T-helper 2 cell (primary cell): ENCODE measurements at places on chromosomes 3 and 15.

DNA sequence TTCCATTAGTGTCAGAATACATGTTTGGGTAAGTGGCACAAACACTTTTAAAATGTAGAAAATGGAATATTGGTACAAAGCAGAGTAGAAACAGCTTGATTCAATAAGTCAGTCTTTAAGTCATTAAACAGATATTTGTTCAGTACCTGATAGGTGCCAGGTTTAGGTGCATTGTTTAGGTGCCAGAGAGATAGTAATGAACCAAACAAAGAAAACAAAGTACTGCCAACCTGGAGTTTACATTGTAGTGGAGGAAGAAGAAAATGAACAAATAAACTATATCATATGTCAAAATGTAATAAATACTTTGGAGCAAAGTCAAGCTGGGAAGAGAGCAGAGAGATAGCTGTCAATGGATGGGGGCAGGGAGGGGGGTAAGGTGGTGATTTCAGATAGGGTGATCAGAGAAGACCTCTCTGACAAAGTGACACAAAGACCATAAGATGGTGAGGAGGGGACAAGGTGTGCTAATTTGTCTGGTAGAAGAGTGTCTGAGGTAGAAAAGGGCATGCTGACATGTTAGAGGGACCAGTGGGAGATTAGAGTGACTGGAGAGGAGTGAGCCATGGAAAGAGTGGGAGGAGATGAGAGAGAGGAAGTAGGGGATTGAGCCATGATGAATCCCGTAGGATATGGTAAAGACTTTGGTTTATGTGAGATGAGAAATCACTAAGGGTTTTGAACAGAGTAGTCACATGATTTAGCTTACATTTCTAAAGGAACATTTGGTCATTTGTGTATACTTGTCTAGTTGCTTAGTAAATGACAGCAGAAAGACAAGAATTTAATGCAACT is 128.2 kb downstream of the UBE2E2 start:
- no peak for DNase-seq

GRCh38 chr15:55894399-55894965 is 98.9 kb downstream of the NEDD4 start:
- DNase-seq: no peak

DNA sequence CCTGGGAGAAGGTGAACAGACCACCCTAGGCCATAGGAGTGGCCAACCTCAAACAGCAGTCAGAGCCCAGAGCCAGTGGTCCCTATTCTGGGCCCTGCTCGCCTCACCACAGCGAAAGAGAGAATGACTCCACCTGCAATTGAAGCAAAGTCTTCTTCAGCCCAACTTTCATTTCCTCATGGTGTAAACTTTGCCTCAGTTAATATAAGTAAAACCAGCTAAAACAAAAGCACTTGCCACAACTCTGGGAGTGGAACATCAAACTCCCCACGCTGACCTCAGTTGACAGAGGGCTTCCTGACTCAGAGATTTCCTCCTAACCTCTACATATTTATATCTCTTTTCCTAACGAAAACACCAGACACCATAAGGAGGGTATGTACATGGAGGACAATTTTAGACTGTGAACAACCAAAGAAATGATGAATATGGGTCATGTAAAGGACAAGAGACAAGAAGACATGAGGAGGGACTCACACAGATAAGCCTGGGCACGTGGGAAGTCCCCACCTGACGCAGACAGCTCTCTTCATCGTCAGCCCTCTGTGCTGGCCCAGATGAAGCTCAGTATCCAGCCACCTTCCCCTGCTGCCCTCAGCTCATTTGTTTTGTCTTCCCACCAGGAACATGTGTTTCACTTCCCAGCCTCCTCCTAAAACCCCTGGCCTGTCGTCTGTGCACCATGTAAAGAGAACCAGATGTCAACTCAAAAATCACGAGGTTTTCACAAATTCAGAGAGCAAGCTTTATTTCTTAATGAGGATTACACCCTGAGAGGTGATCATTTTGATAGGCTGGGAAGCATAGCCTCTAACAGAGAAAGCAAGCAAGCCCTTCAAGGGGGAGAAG is 140.9 kb downstream of the KCNMB2 start:
- DNase-seq: no peak

DNA sequence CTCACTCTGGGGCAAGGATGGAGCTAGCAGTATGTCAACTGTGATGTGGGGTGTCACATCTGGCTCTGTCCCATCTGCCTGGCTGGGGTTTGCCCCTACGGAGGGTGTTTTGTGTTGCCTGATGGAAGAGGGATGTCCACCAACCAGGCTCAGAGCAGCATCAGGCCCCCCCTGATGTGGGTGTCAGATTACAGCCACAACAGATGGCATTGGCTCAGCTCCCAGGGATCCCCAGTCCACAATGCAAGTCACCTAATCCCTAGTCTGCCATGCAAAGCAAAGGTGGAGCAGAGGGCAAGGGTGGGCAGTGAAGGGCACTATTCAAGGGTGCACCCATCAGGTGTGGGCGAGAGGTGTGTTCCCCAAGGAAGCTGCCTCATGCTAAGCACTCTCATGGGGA is 48.9 kb upstream of the AMOTL2 start:
- no peak for DNase-seq

GRCh38 chr15:96974761-96975160 is 644.3 kb downstream of the NR2F2 start:
- DNase-seq: no peak

DNA sequence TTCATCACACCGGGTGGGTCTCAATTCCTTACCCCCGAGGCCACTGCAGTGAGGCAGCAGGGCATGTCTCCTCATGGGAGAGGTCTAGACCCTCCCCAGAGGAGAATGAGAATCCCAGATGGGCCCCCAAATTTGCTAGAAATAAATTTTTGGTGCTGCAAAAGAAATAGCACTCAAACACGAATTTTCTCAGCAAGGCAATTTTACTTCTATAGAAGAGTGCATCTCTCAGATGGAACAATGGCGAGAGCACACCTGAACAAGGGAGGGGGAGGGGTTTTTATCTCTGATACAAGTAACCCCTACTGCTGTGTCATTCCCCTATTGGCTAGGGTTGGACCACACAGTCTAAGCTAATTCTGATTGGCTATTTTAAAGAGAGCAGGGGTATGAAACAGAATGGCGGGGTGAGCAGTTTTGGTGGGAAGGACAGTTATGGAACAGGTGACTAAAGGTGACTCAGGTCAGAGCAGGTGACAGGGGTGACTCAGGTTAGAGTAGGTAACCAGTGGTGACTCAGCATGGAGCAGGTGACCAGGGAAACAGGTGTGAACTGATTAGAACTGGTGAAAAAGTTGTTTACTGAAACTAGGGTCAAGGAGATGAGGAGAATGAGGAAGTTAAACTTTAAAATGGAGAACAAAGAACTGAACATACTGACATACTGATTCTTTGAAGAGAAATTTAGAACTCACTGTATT is 93.0 kb upstream of the WNT7A start:
- DNase-seq: no peak

- no peak for DNase-seq
These were observed 15.8 kb downstream of the ALDH1A2 start for GRCh38 chr15:58049520-58050227.

- no peak for DNase-seq
These were observed 15.9 kb downstream of the IGDCC3 start for GRCh38 chr15:65361708-65362459.

DNA sequence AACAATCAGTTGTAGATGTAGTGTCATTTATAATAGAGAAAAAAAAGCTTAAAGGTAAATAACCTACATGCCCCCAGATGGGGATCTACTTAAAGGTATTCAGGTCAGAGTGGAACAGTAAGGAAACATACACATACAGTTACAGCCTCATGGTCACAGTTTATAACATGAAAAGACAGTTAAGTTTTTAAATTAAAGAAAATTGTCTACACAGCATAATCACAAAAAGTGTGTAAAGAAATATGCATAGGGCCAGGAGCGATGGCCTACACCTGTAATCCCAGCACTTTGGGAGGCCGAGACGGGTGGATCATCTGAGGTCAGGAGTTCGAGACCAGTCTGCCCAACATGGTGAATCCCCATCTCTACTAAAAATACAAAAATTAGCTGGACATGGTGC is 6.8 kb downstream of the RHOV start:
- no peak for DNase-seq
